Central memory CD8-positive, alpha-beta T cell (primary cell): ENCODE measurements at places on chromosomes 16 and 17.

DNA sequence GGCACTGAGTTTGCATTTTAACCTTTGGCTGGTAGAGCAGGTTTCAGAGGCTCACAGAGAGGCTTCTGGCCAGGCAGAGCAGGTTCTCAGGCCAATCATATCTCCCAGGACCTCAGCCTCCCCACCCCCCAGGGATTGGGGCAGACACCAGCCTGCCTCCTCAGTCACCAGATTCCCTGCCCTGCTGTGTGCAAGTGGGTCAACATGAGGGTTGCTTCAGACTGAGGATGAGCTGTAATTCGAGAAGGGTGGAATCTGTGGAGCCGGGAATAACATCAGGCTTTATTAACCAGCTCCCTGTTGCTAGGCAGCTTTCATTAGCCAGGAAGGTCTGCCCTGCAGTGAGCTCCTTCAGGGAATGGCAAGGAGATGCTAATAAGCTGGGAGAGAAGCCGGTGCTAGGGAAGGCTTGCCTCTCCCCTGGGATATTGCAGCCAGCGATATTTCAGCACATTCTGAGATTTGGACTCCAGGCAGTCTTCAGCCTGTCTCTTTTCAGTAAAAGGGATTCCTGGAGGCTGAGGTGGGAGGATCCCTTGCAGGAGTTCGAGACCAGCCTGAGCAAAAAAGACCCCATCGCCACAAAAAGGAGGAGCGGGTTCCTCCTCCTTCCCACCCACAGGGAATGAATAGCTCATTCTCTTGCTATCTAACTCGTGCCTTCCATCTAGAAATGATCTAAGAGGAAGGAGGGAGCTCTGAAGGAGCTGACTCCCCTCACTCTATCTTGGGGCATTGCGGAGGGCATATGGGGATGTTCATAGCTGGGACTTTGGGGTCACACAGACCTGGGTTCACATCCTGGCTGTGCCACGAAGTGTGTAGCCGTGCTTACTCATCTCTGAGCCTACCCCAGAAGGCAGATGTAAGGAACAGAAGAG is 10.7 kb downstream of the SGSM2 start:
- no peak for DNase-seq

DNA sequence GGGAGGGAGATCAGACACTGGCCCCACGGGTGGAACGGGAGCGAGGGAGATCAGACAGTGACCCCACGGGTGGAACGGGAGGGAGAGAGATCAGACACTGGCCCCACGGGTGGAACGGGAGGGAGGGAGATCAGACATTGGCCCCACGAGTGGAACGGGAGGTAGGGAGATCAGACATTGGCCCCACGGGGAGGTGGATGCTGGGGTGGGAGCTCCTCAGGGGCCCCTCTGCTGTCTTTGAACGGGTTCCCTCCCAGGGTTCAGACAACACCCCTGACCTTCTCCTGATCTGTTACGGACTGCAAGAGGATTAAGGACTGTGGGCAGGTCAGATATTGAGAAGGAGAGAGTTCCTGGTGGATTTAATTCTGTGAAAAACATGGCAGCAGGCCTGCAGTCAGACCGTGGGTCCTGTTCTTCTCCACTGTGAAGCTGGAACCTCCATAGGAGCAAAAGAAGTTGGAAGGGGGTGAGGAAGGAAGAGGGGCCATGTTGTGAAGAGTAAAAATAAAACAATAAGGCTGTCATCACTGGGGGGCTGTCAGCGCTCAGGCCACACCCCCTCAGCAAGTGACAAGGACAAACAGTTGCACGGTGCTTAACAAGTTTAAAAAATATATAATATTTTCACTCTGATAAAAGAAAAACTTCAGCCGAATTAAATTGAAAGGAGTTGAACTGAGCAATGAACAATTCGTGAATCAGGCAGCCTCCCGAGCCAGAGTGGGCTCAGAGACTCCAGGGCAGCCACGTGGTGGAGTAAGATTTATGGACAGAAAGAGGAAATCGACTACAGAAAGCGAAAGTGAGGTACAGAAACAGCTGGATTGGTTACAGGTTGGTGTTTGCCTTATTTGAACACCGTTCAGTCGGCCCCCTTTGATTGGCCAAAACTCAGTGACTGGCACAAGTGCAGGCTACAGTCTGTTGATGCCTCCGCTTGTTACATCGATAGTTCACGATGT is 348.7 kb upstream of the TNRC6C start:
- no peak for DNase-seq

GRCh38 chr16:61836804-61837393 is 199.3 kb downstream of the CDH8 start:
- no peak for DNase-seq

- DNase-seq = no peak
These were observed 124.0 kb downstream of the GP2 start for GRCh38 chr16:20203272-20203671.

DNA sequence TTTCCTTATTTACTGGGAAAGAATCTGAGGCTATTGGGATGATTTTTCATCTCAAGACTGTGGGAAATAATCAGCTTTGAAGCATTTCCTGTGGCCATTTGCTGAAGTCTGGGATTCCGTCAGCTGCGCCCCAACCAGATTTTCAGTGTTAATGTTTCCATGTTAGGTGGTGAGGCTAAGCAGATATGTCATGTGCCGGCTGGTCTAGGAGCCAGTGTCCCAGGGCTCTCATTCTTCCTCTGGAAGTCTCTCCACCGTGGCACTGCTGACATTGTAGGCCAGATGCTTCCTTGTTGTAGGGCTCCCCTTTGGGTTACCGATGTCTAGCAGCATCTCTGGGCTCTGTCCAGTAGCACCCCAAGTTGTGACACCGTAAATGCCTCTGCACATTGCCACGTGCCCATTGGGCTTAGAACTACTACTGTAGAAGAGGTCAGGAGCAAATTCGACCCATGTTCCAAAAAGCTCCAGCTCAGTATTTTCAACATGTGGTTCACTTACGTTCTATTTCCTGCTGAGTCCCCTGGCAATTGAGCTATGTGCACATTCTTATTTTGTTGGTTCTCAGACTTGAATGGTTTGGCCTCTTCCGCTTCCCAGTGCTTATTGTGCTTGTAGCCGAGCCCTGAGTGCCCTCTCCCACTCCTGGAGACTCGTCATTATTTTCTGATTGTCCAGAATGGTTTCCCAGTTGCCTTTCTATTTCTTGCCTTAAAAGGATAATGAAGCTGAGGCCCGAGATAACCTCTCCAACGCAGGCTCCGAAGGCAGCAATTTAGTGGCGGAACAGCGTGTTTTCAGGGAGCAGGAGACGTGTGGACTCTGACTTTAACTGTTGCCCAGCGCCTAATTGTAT is 82.2 kb downstream of the SPECC1 start:
- DNase-seq = no peak

GRCh38 chr16:83472776-83473501 is 334.8 kb upstream of the HSBP1 start:
- DNase-seq = no peak

DNA sequence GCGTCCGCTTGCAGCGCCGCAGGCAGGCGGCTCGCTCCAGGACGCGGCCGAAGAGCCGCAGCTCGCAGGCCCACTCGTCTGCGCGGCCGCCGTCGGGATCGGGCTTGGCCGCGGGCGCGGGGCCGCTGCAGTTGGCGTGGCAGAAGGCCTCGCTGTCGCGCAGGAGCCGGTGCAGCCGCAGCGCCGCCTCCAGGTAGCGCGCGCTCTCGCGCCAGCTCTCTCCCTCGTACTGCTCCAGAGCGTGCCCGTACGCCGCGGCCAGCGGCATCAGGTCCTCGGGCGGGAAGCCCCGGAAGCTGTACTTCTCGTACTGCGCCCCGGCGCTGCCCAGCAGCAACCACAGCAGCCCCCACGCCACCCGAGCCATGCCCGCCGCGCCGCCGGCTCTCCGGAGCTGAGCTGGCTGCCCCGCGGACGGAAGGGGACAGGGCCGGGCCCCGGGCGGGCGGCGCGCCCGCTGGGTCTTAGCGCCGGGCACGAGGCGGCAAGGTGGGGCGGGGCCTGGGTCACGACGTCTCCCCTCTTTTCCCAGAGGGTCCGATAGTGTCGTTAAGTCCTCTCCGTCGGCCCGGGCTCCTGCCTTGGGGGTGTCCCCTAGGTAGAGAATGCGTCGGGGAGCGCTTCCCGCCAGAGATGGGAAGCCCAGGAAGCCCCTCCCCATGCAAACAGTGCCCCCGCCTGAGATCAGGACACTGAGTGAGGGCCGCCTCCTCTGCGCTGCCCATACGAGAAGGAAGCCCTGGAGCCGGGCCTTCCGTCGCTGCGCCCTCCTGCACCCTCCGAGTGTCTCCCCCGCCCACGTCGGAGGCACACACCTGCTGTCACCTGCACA is at the start of gene P3H4:
TSS of gene P3H4 (minus strand) at position 401 of the 832 bp plus-strand sequence. CDS start at position 367, 34 bp downstream.
- DNase-seq = peak; percentile 64

DNA sequence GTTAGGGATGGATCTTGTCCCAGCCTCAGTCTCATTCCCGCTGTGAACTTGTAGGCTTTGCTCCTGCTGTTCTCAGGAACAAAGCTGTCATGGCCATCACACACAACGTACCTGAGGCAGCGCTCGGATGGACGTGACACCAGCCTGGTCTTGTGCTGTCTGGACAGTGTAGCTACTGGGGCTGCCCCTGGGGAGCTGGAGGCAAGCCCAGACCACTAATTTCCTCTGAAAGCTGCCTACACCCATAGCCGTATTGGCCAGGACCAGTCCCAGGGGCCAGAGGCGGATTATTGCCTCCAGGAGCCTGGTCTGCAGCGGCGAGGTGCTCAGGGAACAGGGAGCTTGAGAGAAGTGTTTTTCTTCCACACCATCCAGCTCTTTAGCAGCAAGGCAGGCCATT is 11.7 kb downstream of the ZNHIT3 start:
- DNase-seq = no peak

GRCh38 chr16:23826528-23827045 is 9.2 kb upstream of the PRKCB start:
- DNase-seq = no peak

DNA sequence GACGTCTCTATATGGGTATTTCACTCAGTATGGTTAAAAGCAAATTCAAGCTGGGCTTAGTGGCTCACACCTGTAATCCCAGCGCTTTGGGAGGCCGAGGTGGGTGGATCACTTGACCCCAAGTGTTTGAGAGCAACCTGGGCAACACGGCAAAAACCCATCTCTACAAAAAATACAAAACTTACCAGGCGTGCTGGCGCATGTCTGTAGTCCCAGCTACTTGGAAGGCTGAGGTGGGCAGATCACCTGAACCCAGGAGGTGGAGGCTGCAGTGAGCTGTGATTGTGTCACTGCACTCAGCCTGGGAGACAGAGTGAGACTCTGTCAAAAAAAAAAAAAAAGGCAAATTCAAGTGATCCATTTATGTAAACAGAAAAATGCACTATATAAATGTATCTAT is 1.3 kb upstream of the TNFRSF17 start:
- no peak for DNase-seq
